Smooth muscle cell of trachea (primary cell): ENCODE measurements at places on chromosomes 2 and 18. TPM values are rescaled to one million over a fixed set of nuclear protein-coding genes. Genes with fewer than 3 reads are reported as not detected.

The SF3B6 gene
- 101 and 194 TPM in 2 replicates for total RNA-seq

The VAMP5 gene
- 28.7 and 35.4 TPM in 2 replicates for total RNA-seq

The ZSWIM2 gene
- under 0.01 TPM in 1 of 2 replicates, not detected in the other for total RNA-seq

The SP110 gene
- total RNA-seq = 9.8 and 13.4 TPM in 2 replicates

The C2orf80 gene
- total RNA-seq = not detected in 2 replicates

The CPSF3 gene
- 52.8 and 83.0 TPM in 2 replicates for total RNA-seq

The PHLPP1 gene
- 4.2 and 5.0 TPM in 2 replicates for total RNA-seq

The MBD1 gene
- 63.7 and 85.7 TPM in 2 replicates for total RNA-seq

The IL36G gene
- not detected in 2 replicates for total RNA-seq

The TUBA3D gene
- not detected in 2 replicates for total RNA-seq

The PAPOLG gene
- 12.4 and 16.9 TPM in 2 replicates for total RNA-seq

The PLEKHM3 gene
- 15.6 and 16.0 TPM in 2 replicates for total RNA-seq
